Esophagus muscularis mucosa (tissue), 4 donors: ENCODE measurements at places on chromosomes 16 and 17. TPM values are rescaled to one million over a fixed set of nuclear protein-coding genes. Genes with fewer than 3 reads are reported as not detected.

The KRTAP9-8 gene
- total RNA-seq: not detected

The HYDIN gene
- 2.6 TPM for total RNA-seq

The SLC9A5 gene
- 0.69 TPM for total RNA-seq

- no peak overlapping the region for H3K27ac ChIP-seq
- H3K4me3 ChIP-seq: no peak overlapping the region
- H3K4me1 ChIP-seq: peaks cover 8% of the 10 kb centered on the region
- no peaks in the 10 kb centered on the region for H3K27me3 ChIP-seq
These were observed 1.2 kb upstream of the FAM222B start for GRCh38 chr17:28843816-28844148.

- H3K36me3 ChIP-seq: peaks cover 8% of the 10 kb centered on the region
- DNase-seq: no peak
- H3K27ac ChIP-seq: no peak overlapping the region
These were observed 6.0 kb downstream of the GGNBP2 start for GRCh38 chr17:36550491-36551417.

GRCh38 chr17:68297195-68297594 is 5.9 kb downstream of the ARSG start:
- H3K4me3 ChIP-seq: no peak overlapping the region
- peaks cover 6% of the 10 kb centered on the region for H3K4me1 ChIP-seq
- peaks cover 9% of the 10 kb centered on the region for H3K27me3 ChIP-seq
- H3K27ac ChIP-seq: no peak overlapping the region

DNA sequence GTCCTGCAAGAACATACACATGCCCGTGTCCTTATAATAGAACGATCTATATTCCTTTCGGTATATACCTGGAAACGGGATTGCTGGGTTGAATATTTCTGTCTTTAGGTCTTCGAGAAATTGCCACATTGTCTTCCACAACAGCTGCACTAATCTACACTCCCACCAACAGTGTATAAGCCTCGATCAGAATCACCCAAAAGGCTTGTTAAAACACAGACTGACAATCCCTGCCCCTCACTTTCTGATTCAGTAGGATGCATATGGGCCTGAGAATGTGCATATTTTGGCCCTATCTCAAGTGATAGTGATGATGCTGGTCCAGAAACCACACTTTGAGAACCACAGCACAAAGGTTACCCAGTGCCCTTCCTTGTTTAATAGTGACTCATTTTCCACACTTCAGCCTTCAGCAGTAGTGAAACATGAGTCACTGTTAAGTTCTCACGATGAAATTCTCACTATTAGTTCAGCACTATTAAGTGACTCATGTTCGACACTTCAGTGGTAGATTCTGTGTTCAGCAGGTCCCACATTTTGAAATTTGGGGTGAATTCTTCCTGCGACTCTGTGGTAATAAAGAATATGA is 215.6 kb downstream of the GRIN2A start:
- H3K4me1 ChIP-seq: no peaks in the 10 kb centered on the region
- no peaks in the 10 kb centered on the region for H3K27me3 ChIP-seq
- no peak overlapping the region for H3K27ac ChIP-seq
- H3K36me3 ChIP-seq: no peaks in the 10 kb centered on the region
- H3K4me3 ChIP-seq: no peak overlapping the region
- DNase-seq: peak; percentile 60

DNA sequence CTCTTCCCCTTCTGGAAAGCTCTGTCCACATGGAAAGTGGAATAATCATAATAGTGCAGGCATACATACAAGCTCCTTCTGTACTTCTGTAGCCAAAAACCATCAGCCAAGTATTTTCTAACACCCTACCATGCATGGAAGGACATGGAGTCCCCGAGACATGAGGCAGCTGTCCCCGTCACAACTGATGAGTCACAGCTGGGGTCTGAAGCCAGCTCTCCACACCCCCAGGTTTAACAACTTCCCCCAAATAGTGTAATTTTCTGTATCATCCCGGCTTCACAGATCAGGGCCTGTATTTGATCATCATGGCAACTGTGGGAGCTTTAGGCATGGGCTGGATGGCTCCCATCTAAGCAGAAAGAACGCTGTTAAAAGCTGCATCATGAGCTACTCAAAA is 16.6 kb downstream of the C16orf96 start:
- H3K27me3 ChIP-seq: no peaks in the 10 kb centered on the region
- DNase-seq: no peak
- no peak overlapping the region for H3K27ac ChIP-seq
- no peaks in the 10 kb centered on the region for H3K36me3 ChIP-seq
- H3K4me3 ChIP-seq: no peak overlapping the region

DNA sequence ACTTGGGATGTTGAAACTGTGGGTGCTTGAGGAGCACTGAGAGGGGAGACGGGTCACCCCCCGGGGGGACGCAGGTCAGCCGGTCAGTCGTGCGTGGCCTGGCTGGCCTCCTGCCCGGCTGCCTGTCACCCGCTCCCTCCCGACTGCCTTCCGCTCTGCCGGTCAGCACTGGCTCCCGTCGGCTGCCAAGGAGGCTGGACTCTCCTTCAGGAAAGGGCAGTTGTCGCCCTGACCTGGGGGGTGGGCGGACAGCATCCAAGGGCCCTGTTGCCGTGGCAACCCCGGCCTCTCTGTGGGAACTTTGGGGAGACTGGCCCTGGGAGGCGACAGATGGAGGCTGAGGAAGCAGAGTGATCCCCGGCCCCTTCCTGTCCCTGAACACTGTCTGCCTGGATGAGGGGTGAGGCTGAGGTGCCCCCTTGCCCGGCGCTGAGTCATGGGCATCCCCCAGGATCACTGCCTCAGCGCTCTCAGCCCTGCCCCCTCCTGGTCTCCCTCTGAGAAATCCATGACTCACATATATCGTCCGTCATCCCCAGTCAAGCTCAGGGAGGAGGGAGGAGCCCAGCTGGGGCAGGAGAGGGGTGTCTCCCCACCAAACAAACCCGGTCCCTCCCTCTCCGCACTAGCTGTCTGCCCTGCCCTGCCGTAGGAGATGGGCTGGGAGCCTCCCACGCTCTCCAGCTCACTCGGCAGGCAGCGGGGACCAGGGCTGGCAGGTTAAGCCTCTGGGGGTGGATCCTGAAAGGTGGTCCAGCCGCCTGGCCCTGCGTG is at the start of gene ADGRG1:
ADGRG1 (plus strand) TSS at position 623 of the 774 bp plus-strand sequence. CDS start 21,658 bp downstream, outside the sequence.
- H3K27ac ChIP-seq: peak within 1 kb of the TSS; percentile 64
- H3K36me3 ChIP-seq: no peaks in the 10 kb centered on the region
- no peak for DNase-seq
- H3K4me1 ChIP-seq: peaks cover 33% of the 10 kb centered on the region
- peak within 1 kb of the TSS; percentile 59 for H3K4me3 ChIP-seq
- no peaks in the 10 kb centered on the region for H3K27me3 ChIP-seq

- H3K4me3 ChIP-seq: no peak overlapping the region
- no peak overlapping the region for H3K27ac ChIP-seq
- peak; percentile 62 for DNase-seq
These were observed 118.1 kb downstream of the IRX5 start for GRCh38 chr16:55048745-55049144.

GRCh38 chr17:74738051-74738996 is 1.3 kb downstream of the RAB37 start:
- no peak overlapping the region for H3K27ac ChIP-seq
- no peak for DNase-seq
- no peaks in the 10 kb centered on the region for H3K36me3 ChIP-seq
- no peaks in the 10 kb centered on the region for H3K27me3 ChIP-seq
- peak overlapping the region; percentile 42 for H3K4me3 ChIP-seq
- peaks cover 28% of the 10 kb centered on the region for H3K4me1 ChIP-seq

- no peak overlapping the region for H3K4me3 ChIP-seq
- H3K36me3 ChIP-seq: peaks cover 100% of the 10 kb centered on the region
- H3K27me3 ChIP-seq: no peaks in the 10 kb centered on the region
- no peaks in the 10 kb centered on the region for H3K4me1 ChIP-seq
- DNase-seq: no peak
These were observed 9.0 kb downstream of the FASN start for GRCh38 chr17:82088838-82089722.

- peaks cover 26% of the 10 kb centered on the region for H3K4me1 ChIP-seq
- no peak for DNase-seq
- no peak overlapping the region for H3K27ac ChIP-seq
- H3K36me3 ChIP-seq: peaks cover 63% of the 10 kb centered on the region
These were observed 4.0 kb downstream of the SLC35B1 start for GRCh38 chr17:49703557-49704277.

DNA sequence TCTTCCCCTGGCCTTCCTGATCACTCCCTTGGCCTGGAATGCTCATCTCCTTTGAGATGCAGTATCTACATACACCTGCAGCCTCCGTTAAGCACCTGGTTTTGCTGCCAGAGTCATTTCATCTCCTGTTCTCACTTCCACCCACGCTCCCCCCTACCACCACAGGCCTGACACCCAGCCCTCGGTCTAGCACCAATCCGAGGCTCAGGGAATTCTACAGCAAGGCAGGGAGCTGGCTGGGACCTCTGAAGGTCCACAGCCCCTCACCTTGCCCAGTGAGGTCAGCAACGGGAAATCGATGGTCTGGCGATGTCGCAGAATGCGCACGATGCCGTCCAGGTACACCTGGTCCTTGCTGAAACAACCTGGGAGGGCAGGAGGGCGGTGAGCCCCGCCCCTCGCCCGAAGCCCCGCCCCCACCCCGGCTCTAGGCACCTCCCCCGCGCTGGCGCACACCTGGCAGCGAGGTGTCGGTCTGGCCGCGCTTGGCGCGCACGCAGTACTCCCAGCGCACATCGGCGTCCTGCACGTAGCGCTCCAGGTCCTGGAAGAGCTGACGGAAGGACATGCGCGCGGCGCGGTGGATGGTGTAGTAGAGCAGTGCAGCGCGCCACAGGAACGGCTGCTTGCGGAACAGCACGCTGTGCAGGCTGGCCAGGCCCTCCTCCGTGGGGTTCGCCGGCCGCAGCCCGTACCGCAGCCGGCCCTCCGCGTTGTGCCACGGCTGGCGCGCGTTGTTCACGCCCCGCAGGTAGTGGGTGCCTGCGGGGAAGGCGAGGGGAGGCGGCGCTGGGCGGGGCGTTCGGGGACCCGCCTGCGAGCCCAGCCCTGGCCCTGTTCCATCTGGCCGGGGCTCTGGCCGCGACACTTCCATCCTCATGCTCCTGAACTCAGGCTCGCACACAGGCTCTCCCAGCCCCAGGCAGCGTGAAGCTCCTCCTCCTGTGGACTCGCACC is 5.7 kb downstream of the MATCAP1 start:
- H3K36me3 ChIP-seq: peaks cover 8% of the 10 kb centered on the region
- peak overlapping the region; percentile 70 for H3K27ac ChIP-seq
- peak overlapping the region; percentile 52 for H3K4me3 ChIP-seq
- no peaks in the 10 kb centered on the region for H3K27me3 ChIP-seq
- H3K4me1 ChIP-seq: peaks cover 73% of the 10 kb centered on the region

DNA sequence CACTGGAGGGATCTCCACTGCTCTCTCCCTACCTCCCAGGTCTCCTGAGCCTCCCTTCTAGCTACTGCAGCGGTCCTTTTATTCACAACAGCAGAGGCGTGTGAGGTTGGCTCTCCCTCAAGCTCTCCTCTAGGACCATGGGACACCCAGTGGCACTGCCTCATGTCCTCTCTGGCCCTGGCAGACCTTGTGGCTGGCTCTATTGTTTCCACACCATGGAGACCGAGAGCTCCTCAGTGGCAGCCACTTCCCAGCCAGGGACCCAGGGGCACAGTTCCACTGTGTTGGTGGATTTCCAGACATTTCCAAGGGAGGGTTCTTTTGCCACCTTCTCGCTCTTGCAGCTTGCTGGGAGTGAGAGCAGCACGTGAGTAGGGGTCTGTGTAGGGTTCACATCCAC is 204.9 kb downstream of the AXIN2 start:
- no peaks in the 10 kb centered on the region for H3K4me1 ChIP-seq
- H3K4me3 ChIP-seq: no peak overlapping the region
- H3K27me3 ChIP-seq: no peaks in the 10 kb centered on the region
- DNase-seq: no peak
- H3K36me3 ChIP-seq: no peaks in the 10 kb centered on the region
- H3K27ac ChIP-seq: no peak overlapping the region

DNA sequence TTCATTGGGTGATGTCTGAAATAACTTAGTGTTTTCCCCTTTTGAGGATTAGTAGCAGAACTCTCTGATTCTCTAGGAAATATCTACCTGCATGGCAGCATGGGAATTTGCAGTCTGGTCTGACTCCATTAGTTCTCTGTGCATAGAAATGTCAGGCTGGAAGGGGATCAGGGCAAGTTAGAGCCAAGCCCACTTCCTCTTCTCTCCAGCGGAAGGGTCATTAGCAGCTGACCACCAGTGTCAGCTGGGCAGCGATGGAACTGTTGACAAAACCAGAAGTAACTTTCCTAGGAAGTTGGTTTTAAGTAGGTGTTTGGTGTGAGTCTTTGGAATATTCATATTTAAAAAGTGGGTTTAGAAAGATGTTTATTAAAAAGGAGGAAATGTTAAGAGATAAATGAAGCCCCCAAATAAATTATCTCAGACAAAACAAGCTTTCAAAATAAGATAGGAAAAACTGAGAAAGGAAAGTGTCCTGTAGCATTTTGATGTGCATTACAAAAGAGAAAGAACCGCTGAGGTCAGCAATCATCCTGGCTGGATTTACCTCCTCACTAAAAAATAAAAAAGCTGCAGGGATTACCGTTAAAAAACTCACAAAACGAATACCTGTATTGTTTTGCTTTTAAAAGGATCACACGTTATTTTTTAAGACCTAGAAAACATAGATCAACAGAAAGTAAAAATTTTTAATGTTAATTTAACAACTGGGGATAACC is 32.4 kb upstream of the MMD start:
- H3K27ac ChIP-seq: peak overlapping the region; percentile 35
- DNase-seq: no peak
- H3K4me3 ChIP-seq: no peak overlapping the region
- H3K4me1 ChIP-seq: peaks cover 61% of the 10 kb centered on the region
